ENCODE measurements at places on chromosomes 2 and 18.

- no peak for DNase-seq
Observed at GRCh38 chr2:20040489-20041172, 10.8 kb downstream of the LAPTM4A start.

- no peak for DNase-seq
Observed at GRCh38 chr2:219220652-219221402, 2.1 kb upstream of the ABCB6 start.

DNA sequence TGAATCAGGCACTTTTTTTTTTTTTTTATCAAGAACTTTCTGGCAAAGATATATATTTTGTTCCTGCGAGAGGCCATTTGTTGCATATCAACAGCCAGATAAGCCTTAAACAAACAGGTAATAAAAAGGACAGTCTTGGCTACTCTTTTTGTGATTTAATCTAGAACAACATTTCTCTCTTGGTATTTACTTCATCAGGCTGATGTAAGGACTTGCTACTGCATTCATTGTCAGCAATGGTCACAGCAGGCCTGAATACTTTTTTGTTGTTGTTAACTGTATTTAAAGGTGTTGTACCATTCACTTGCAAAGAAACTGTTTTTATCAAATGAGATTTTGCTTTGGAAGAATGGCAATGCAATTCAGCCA is 683.8 kb downstream of the IRS1 start:
- DNase-seq: no peak

- DNase-seq: peak; percentile 52
Observed at GRCh38 chr2:160493227-160494028, at the start of gene RBMS1. Gene RBMS1, minus strand, starts transcription at chr2:160493807. Its CDS starts 444 bp downstream, at chr2:160493363.

DNA sequence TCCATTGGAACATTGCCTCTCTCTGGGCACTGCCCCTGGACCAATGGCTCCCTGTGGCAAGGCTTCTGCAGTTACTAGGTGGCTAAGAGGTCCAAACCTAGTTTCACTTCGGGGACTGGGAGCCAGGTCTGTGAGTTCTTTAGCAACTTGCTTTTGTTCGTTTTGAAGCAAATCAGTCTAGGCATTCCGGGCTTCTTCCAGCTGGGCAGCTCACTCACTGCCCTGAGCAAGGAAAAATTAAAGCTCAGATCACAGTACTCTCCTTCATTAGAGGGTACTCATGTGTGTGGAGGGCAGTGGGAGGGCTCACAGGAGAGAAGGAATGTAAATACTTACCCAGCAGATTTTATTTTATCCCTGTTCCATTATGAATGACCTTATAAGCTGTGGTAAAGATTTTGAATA is 80.3 kb downstream of the SPP2 start:
- DNase-seq: no peak

- DNase-seq: no peak
Observed at GRCh38 chr2:75602724-75603342, 42.1 kb upstream of the EVA1A start.

DNA sequence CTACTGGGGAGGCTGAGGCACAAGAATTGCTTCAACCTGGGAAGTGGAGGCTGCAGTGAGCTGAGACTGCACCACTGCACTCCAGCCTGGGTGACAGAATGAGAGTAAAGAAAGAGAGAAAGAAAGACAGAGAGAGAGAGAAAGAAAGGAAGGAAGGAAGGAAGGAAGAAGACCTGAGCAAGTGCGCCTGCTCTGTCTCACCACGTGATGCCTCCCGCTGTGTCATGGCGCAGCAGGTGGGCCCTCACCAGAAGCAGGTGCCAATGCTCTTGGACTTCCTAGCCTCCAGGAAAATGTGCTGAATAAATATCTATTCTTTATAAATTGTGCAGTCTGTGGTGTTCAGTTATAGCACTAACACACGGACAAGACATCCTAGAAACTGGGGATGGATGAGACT is 270.0 kb downstream of the CYP26B1 start:
- DNase-seq: no peak

GRCh38 chr2:9238591-9239326 is 32.1 kb downstream of the ASAP2 start:
- no peak for DNase-seq

DNA sequence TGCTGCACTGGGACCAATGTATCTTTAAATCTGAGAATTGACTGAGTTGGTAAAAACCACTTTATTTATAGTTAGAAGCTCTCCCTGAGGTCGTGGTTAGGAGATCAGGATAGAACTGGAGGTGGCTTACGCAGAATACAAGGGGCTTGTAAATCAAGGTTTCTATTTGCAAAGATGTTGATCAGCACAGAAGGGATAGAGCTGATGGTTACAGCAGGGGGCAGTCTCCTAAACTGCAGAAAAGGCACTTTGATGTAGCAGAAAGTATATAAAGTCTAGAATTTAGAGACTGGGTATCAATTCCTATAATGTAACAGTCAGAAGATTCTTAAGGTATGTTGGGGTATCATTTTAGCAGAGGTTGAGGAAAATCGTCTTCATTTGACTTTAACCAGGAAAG is 25.2 kb upstream of the ACVR1 start:
- no peak for DNase-seq

DNA sequence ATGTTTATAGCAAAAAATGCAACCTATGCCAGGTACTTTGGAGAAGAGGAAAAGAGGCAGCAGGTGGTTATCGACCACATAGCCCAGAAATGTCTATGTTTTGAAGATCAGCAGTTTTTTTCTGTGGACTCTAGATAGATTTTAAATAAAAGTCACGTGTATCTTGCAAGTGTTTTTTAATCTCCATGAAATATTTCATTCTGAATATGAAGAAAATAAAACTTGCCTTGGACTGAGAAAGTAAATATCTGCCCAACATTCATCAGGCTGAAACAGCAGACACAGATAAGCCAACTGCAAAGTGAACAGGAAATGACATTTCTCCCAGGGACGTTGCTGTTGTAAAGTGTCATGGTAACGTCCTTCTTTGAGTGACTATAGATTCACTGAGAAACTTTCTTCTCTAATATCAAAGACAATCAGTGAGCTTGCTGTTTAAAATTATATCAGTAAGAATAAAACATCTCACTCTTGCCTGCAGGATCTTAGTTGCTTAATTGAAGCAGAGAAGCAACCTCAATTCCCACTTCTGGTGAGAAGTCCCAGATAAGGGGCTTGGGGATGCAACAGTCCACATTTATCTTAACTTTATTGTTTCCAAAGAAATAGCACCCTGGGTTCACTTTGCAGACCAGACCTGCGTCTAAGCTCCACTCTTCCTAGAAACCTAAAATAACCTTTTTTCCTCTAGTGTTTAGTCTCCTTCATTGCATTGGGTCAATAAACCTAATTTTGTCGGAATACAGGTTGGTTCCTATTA is 6.3 kb downstream of the MYOM1 start:
- no peak for DNase-seq

- no peak for DNase-seq
Observed at GRCh38 chr2:158984604-158985135, 16.2 kb downstream of the TANC1 start.

GRCh38 chr2:68906716-68907115 is 35.5 kb upstream of the BMP10 start:
- DNase-seq: no peak

GRCh38 chr2:43313642-43314017 is 87.2 kb upstream of the ZFP36L2 start:
- no peak for DNase-seq

- no peak for DNase-seq
Observed at GRCh38 chr2:129001926-129002325, 683.3 kb upstream of the HS6ST1 start.

- DNase-seq: no peak
Observed at GRCh38 chr2:239429473-239430350, 28.9 kb upstream of the HDAC4 start.

GRCh38 chr2:16401761-16402300 is 263.8 kb downstream of the CYRIA start:
- no peak for DNase-seq

- DNase-seq: peak; percentile 34
Observed at GRCh38 chr2:70089220-70089982, 2.1 kb downstream of the PCBP1 start.

DNA sequence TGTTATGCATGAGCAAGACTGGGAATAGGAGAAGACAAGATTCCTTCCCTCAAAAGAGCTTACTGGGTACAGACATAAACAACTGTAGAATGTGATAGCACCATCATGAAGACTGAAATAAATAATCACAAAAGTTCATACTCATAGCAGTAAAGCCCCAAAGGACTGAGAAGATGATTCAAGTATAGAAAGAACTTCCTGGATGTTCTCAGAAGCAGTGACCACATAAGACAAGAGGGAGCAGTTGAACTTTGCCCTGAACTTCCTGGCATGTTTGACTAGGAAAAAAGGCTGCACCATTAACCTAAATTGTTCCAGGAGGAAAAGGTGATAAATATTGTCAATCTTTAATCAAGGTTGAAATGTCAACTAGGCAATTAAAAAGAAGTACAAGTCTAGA is 57.8 kb upstream of the CCDC141 start:
- no peak for DNase-seq

DNA sequence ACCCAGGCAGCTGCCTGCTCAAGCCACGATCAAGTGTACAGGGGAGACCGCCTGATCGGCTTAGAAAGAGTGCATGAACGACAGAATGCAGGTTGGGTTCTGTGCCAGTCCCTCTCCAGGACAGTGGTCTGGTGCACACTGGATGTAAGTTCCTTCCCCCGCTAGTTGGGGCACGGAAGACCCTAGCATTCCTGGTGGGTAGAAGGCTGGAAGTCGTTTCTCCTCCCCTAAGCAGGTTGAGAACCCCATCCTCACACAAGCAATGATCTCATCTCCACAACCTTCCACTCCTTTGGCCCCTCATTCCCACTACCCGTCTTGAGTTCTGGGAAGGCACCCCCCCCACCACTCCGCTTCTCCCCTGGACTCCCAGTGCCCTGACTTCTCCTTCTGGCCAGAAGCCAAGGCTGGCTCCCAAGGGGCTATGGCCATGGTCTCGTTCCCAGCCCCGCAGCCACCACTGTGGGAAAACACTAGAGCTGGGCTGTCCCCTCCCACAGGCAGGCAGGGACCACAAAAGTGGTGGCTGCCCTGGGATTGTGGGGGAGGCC is 1.4 kb upstream of the ANKRD39 start:
- no peak for DNase-seq

- no peak for DNase-seq
Observed at GRCh38 chr18:36083729-36084128, 16.4 kb upstream of the RPRD1A start.

DNA sequence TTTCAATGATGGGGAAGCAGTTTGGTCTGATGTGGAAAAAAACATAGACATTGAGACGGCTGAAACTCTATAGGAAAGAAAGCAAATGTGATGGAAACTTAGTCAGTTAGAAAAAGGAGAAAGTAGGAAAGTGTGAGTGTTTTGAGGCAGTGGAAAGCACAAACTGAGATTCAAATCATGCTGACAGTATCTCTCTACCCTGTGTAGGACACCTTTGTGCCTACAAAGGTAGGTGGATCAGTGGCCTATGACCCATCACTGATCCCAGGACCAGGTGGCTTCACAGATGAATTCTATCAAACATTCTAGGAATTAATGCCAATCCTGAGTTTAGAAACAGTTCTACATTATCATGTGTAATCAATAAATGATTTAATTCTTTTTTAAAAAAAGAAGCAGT is 57.1 kb downstream of the CD226 start:
- DNase-seq: no peak

- no peak for DNase-seq
Observed at GRCh38 chr2:48343571-48344440, 186.1 kb upstream of the STON1 start.

GRCh38 chr18:62978251-62979049 is 263.1 kb downstream of the PHLPP1 start:
- no peak for DNase-seq

GRCh38 chr2:231673348-231673770 is 35.0 kb upstream of the PTMA start:
- no peak for DNase-seq

- DNase-seq: no peak
Observed at GRCh38 chr2:45849491-45850283, 198.2 kb downstream of the PRKCE start.

GRCh38 chr2:157238296-157238695 is 19.2 kb upstream of the GALNT5 start:
- no peak for DNase-seq

DNA sequence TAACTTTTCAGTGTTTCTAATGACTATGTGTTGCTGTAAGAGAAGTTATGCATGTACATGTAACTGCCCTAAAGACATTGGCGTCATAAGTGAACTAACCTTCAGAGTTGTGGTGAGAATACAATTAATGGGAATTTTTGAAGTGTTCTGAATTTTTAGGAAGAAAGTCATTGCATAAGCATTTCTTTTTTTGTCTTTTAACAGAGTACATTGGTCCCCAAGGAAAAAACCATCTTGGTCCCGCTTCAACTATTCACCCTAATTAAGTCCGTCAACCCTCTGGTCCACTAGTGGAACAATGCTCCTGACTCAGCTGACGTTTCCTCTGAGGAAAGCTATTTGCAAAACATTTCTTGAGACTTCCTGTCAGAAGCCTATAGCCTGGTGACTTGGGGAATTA is 41.1 kb upstream of the VIT start:
- DNase-seq: no peak

DNA sequence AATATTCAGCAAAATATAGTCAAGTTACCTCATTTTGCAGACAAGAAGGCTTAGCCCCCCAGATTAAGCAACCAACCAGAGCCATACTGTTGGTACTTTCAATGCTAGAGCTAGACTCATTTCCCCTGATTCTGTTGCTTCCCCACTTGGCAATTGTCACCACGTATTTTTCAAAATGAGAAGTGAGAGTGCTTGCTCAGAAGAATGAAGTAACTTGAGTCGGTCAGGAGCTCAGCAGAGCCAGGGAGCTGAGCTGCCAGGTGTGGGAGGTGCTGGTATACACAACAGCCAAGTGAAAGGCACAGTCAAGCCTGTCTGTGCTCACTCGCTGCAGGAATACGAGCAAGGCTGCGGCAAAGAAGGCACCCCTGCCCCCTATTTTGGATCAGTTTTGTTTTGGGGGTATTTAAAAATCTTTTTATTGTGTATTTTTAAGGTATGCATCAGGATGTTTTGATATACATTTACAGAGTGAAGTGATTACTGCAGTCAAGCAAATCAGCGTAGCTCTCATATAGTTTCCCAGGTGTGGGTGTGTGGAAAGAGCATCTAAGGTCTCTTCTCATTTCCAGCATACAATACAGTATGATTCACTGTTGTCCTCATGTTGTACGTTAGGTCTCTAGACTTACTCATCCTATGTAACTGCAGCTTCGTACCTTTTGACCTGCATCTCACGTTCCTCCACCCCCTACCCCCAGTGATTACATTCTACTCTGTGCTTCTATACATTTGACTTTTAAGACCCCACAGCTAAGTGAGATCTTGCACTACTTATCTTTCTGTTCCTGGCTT is 62.4 kb downstream of the MRPS9 start:
- no peak for DNase-seq

DNA sequence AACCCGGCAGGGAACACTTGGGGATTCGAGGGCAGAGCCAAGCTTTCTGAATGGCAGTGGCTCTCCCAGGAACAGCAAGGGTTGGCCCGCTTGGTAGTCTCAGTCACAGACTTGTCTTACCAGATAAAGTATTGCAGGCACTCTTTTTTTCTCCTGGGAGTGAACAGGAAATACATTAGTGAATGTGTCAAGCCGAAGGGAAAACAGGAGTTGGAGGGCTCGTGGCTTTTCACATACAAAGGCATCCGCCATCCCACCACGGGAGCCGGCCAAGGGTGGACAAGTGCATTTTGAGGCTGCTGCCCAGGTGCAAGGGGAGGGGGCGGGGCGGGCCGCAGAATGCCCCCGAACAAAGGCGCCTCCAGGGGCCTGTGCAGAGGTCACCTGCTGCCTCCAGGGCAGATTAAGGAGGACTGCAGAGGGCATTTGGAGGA is 163.3 kb upstream of the SIX3 start:
- peak; percentile 70 for DNase-seq

GRCh38 chr2:240112914-240113690 is 23.0 kb downstream of the COPS9 start:
- DNase-seq: no peak

GRCh38 chr2:43001055-43001378 is 208.6 kb upstream of the HAAO start:
- no peak for DNase-seq

Data from NCI-H1436 (cell line).